ENCODE measurements at places on chromosomes 1 and 21. TPM values are rescaled to one million over a fixed set of nuclear protein-coding genes. Genes with fewer than 3 reads are reported as not detected.

COL11A1 gene
- polyA plus RNA-seq, result not detected

CDK18 gene
- polyA plus RNA-seq, result 62.5 TPM

DNA sequence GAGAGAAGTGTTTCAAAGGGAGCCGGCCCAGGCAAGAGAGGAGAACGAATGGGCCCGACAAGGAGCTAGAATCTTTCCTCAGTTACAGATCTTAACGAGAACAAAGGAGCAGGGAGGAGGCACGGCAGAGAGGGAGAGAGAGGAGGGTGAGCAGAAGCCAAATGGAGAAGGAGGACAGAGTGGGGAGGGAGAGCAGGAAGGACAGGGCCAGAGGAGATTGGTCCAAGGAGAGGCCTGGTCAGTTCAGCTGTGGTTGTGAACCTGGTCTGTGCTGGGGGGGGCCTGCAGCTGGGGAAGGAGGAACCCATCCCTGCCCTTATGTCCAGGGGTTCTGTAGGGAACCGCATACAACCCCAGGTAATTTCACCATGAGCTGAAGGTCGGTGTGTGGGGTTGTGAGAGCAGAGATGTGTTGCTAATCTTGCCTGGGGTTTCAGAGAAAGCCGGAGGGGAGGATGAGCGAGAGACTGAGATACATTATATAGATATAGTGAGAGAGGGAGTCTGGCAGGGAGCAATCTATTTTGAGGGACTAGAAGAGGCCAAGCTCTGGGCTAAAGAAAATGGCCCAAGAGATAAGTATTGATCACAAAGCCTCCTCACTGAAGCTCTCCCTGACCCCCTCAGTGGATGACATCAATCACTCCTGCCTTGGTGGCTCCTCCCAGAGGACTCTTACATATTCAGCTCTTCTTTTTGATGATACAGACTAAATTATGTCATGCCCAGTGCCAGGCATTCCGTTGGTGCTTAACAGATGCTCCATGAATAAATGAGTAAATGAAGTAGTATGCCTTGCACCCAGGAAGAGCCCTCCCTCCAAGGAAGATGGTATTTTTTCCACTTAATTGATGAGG, 64.2 kb upstream of the CD1D start:
- DNase-seq, result no peak
- H3K4me3 ChIP-seq, result no peak overlapping the region
- peaks cover 14% of the 10 kb centered on the region for H3K4me1 ChIP-seq

- H3K27ac ChIP-seq, result no peak overlapping the region
- no peak overlapping the region for H3K4me3 ChIP-seq
- H3K27me3 ChIP-seq, result no peaks in the 10 kb centered on the region
- no peak for DNase-seq
Measured at GRCh38 chr1:192941722-192942411, 117.3 kb downstream of the UCHL5 start.

DNA sequence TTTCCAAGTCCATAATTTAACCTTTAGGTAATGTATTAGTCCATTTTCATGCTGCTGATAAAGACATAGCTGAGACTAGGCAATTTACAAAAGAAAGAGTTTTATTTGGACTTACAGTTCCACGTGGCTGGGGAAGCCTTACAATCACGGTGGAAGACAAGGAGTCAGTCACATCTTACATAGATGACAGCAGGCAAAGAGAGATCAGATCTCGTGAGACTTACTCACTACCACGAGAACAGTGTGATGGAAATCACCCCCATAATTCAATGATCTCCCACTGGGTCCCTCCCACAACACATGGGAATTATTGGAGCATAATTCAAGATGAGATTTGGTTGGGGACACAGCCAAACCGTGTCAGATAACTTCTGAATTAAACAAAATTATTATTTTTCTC, 44.0 kb downstream of the CNIH3 start:
- H3K36me3 ChIP-seq, result no peaks in the 10 kb centered on the region
- H3K27me3 ChIP-seq, result no peaks in the 10 kb centered on the region
- DNase-seq, result no peak
- no peak overlapping the region for H3K4me3 ChIP-seq

DNA sequence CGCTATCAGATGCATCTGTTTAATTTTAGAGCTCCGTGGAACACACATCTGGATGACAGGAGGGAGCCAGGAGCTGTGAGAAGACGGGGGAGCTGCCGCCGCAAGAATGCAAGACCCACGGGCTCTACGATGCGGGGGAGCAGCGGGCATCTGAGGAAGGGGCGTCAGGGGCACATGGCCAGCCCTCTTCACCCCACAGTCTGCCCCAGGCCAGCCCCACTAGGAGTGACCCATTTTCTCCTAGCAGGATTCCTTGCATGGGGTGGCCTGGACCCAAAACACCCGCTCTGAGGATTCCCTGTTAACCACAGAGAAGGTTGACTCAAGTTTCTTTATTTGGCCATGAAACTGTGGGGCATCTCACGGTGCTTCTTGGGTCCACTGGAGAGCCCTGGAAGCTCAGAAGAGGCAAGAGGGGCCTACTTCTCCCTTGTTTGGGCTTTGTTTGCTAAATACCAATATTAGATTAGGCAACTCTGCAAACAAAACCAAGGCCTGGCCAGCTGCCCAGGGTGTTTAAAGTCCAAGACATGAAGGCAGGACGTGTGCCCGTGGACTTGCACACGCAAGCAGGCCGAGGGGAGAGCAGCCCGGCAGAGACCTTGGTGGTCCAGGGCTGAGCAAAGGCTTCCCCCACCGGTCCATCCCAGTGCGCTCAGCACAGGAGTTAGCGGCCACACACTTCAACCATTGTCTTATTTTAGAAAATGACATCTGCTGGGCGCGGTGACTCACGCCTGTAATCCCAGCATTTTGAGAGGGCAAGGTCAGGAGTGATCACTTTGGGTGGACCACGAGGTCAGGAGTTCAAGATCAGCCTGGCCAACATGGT, 89.8 kb downstream of the DHRS3 start:
- no peaks in the 10 kb centered on the region for H3K36me3 ChIP-seq
- DNase-seq, result no peak
- no peak overlapping the region for H3K27ac ChIP-seq
- H3K27me3 ChIP-seq, result no peaks in the 10 kb centered on the region

Data from heart left ventricle (tissue), 16 donors.